ENCODE measurements at places on chromosomes 12 and 14. TPM values are rescaled to one million over a fixed set of nuclear protein-coding genes. Genes with fewer than 3 reads are reported as not detected.

LGMN gene
- polyA plus RNA-seq = 131 TPM

- no peak for DNase-seq
Measured at GRCh38 chr12:120979220-120979861, 998 bp downstream of the HNF1A start.

- DNase-seq = no peak
Measured at GRCh38 chr12:15966426-15966825, 55.3 kb downstream of the DERA start.

- no peak for DNase-seq
Measured at GRCh38 chr14:101469382-101470247, 91.7 kb upstream of the DIO3 start.

DNA sequence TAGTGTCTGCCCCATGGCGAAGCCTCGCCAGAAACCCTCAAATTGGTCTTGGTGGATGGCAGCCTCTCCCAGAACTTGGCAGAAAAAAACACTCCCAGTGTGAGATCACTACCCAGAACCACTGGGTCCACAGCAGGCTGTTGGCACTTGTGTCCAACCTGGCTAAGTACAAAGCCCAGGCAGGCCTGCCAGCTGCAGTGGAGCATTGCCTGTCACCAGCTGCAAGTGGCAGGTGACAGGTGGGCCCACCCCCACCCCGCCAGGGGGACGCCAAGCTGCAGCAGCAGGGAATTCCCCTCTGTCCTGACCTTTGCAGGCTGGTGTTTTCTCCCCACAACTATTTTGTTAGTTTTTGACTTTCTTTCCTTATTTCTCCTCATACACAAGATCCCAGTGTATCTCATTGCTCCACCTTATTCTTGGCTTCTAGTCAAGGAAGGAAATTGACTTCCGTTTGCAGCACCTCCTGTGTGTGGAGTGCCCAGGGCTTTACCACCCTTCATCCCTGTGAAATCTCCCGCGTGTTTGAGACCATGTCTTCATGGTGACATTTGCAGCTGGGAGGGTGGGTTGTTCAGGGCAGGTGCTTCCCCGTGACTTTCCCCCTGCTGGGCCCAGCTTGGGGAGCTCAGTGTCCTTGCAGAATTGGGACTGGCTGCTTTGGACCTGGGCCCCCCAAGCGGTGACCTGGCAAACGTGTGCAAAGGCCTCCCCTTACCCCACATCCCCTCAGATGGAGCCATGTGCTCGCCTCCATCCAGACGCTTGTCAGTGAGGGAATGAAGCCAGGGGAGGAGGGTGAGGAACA lies 73.8 kb upstream of the RIN3 start:
- DNase-seq = no peak

- DNase-seq = no peak
Measured at GRCh38 chr14:96376093-96376492, 12.8 kb downstream of the GSKIP start.

DNA sequence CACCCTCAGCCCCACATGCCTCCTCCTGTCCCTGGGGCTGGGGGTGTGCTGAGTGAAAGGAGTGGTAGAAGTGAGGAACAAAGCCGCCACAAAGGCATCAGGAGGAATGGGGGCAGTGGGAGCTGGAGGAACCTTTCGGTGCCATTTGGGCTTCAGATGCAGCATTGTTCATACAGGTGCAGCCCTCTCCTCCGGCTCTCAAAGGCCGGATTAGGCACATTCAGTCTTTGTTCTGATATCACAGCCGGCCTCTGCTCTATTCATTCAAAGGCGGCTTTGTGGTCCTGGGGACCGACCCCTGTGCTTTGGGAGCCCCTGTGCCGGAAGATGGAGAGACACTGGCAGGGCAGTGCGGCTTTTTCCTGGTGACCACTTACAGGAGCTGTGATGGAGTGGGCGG lies 53.2 kb downstream of the SMOC1 start:
- no peak for DNase-seq

DNA sequence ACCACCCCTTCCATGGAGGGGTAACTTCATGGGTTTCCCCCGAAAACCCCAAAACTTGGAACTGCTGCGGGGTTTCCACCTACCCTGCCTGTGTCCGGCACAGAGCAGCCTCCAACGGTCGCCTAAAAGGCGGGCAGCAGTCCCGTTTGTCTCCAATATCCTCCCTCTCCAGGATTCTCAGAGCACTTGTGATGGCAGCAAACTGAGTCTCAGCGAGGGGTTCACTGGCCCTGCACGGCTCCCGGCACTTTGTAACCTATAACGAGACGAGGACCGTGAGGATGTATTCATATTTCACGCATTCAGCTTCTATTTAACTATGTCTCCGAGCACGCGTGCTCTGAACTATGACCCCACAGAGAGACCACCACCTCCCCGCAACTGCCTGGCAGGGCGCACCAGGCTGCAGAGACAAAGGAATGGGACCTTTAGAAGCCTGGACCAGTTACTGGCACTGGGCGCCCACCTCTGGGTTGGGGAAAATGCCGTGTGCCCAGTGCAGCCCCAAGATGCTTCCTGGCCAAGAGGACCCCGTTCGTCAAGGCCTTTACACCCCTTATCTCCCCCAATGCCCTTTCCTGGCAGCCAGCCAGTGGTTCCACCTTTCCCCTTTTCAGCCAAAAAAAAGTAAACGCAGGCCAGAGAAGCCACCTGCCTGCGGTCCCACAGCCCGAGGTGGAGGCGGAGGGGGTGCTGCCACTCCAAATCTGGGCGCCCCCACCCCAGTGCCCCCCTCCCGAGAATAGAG lies 173.1 kb upstream of the RTL1 start:
- no peak for DNase-seq

DNA sequence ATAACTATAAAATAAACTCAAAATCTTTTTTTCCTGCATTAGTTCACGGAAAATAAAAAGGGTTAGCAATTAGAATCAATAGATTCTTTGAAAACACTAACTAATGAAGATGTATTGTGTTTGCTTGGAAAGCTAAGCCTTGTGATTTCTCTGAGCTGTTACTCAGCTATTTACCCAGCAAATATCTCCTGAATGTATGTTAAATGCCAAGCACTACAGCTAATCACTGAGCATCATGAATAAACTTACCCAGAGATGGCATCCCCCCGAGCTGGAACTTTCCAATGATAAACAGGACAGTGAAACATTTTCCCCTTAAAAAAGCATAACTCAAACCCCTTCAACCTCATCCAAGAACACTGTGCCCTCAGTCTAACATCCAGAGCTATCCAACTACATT lies 71.2 kb downstream of the SLC2A13 start:
- DNase-seq = no peak

DNA sequence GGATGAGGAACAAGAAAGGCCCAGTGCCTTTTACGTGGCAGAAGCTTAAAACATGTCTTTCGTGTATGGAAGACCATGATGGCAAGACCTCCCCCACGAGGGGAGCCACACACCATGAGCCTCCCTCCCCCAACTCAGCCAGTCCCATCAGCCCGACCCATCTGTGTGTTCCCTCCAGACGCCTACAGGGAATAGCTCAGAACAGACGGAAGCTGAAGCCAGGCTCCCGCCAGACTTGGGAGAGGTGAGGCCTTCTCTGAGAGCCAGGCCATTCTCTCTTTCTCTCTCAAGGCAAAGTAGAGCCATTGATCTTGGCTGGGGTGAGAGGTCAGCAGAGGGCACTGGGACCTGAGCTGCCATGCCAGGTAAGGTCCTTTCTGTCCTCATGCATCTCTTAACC lies 9.5 kb downstream of the REM2 start:
- DNase-seq = no peak

DDX51 gene
- polyA plus RNA-seq = 17.4 TPM

- no peak for DNase-seq
Measured at GRCh38 chr14:39430762-39431415, 1.3 kb downstream of the FBXO33 start.

Data from urinary bladder (tissue), 4 donors.